A549 treated with DMSO at 1 μM for 4 hours (cell line): ENCODE measurements at places on chromosomes 4 and X. TPM values are rescaled to one million over a fixed set of nuclear protein-coding genes. Genes with fewer than 3 reads are reported as not detected.

Gene CFP
- total RNA-seq = 0.25 to 0.65 TPM (median 0.53 TPM) in 5 replicates

Gene NUDT10
- 0.28 to 0.56 TPM (median 0.45 TPM) in 5 replicates for total RNA-seq

Gene IL21
- not detected in 5 replicates for total RNA-seq

Gene PF4V1
- not detected in 5 replicates for total RNA-seq

Gene SSX4
- total RNA-seq = not detected in 5 replicates

Gene HMX1
- total RNA-seq = 0.13 to 0.23 TPM (median 0.15 TPM) in 4 of 5 replicates, not detected in the other

Gene GABRG1
- not detected in 5 replicates for total RNA-seq

Gene ALB
- 0.15 TPM in 1 of 5 replicates, not detected in the others for total RNA-seq

Gene MRFAP1
- 241 to 257 TPM (median 247 TPM) in 5 replicates for total RNA-seq

Gene FREM3
- not detected in 5 replicates for total RNA-seq
